ENCODE measurements at places on chromosomes 12 and 14.
A peak's percentile ranks its signal among the peaks of the same experiment; 100 is the strongest.

DNA sequence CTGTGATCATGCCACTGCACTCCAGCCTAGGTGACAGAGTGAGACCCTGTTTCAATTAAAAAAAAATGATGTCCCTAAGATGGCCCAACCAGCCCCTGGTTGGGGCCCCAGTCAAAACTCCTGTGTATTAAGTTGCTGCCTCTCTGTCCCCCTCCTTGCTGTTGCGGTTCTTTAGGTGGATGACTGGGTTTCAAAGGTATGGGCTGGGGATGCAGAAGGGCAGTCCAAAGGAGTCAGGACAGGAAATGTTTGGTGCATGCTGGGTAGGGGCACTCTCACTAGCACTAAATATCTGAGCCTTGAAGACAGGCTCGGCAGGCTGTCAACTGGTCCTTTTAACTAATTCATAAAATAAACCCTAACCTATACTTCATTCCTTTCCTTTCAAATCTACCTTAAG is 12.0 kb upstream of the PIP4K2C start:
- DNase-seq: no peak

- DNase-seq: no peak
These were observed 57.3 kb downstream of the ANKRD9 start for GRCh38 chr14:102452302-102452701.

DNA sequence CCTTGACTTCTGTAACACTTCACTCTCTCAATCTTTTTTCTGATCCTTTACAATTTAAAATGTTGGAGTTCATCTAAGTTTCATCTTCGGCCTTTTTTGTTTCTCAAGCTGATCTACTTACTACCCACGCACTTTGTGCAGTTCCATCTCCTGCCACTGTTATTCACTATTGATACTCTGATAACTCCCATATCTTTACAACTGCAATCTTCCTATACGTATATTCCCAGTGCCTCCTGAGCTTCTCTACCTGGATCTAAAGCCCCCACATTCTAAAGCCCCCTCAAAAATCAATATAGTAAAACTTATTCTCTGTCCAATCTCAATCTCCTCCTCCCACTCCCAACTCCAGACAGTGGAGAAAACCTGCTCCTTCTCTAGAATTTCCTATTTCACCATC is 5.9 kb downstream of the ATG2B start:
- no peak for DNase-seq

GRCh38 chr12:121581686-121582429 is 1.0 kb upstream of the KDM2B start:
- no peak for DNase-seq

DNA sequence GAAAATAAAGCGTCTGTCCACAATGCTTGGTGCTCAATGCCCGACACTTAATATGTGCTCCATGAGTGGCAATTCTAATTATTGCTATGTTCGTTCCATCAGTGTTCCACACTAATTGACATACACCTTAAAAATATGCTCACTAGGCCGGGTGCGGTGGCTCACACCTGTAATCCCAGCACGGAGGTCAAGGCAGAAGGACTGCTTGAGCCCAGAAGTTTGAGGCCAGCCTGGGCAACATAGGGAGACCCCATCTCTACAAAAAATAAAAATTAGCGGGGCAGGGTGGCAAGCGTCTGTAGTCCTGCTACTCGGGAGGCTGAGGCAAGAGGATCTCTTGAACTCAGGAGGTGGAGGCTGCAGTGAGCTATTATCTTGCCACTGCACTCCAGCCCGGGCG is 635 bp upstream of the HECTD4 start:
- no peak for DNase-seq

GRCh38 chr14:37051153-37051552 is 121.3 kb downstream of the SLC25A21 start:
- DNase-seq: no peak

- DNase-seq: no peak
These were observed 60.4 kb upstream of the SEL1L start for GRCh38 chr14:81594012-81594411.

DNA sequence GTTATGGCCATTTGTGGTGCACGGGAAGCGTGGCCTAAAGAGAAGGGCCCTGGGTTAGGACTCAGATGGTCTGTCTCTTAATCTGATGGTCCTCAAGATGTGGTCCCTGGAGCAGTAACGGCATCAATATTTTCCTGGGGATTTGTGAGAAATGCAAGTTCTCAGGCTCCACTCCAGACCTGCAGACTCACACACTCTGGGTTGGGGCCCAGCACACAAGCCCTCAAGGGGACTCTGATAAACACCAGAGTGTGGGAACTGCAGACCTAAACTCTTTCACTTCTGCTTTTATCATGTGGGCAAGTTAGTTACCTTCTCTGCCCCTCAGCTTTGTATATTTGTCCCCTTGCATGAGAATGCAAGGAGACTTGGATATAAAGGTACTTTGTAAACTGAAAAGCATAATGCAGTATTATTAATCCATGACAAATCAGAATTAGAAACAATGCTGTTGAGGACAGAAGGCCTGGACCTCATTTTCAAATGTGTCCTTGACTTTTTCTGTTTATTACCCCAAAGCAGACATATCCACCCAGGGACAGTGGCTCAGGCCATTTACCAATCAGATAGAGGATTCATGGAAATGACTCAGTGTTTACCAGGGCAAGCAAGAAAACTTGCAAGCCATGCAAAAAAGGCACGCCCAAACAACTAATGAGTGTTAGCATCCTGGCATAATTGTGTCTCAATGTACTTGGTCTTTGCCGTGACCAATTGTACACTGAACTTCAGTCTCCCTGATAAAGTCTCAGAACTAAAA is 157.0 kb downstream of the ASCL1 start:
- DNase-seq: no peak

DNA sequence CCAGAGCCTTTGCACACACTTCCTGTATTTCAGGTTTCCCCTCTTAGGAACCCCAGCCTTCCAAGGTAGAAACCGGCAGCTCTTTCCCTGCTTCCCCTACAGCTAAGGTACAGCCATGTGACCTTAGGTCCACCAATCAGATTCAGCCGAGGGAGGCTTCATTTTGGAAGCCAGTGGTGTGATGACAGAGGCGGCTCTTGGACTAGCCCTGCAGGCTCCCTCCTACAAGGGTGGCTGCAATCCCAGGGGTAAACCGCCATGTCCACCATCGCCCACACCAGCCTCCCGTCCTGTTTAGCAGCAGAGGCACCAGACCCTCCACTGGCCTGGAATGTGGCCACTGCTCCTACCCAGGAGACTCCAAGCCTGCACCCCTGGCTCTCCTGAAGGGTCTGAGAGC is 65.6 kb downstream of the SERPINA3 start:
- DNase-seq: no peak

DNA sequence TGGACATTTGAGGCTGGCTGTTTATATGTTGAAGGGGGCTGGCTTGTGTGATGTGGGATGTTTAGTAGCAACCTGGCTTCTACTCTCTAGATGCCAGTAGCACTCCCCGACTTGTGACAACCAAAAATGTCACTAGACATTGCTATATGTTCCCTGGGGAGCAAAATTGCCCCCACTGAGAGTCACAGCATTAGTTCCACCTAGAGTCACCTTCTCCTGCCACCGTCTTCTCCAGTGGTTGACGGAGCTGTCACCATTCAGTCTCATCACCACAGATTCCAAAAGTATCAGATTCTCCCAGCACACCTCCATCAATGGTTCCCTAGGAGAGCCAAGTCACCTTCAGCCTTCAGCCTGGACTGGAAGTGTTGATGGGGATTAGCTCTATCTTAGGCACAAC is 7.8 kb upstream of the KRT76 start:
- no peak for DNase-seq

DNA sequence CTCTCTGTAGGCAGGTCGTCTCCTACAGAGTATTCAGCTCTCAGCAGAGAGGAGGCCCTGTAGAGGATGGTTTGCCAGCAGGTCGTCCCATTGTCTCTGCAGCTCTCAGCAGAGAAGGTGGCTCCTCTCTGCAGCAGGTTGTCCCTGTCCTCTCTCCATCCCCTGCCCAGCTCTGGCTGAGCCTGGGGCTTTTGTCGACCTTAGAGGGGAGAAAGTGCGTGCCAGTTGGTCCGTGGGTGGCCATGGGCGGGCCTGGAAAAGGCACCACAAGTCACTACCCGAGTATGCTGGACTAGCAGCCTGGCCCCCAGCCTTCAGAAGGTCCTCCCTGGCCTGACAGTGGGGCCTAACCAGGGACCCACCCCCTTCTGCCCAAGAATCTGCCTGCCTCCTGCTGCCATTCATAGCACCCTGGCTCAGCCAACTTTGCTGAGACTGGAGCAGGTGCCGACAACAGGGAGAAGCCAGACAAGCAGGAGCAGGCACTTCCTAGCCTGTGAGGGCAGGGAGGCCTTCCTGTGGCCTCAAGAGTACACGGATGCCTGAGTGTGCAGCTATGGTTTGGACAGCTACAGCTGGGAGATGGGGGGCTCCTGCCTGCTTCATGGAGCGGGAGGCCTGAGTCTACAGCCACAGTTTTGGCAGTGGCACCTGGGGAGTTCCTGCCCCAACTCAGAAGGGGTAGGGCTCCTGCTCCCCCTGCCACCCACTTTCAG is 59.7 kb upstream of the KCNH3 start:
- no peak for DNase-seq

GRCh38 chr12:123794027-123794426 is 31.9 kb downstream of the DNAH10 start:
- no peak for DNase-seq

DNA sequence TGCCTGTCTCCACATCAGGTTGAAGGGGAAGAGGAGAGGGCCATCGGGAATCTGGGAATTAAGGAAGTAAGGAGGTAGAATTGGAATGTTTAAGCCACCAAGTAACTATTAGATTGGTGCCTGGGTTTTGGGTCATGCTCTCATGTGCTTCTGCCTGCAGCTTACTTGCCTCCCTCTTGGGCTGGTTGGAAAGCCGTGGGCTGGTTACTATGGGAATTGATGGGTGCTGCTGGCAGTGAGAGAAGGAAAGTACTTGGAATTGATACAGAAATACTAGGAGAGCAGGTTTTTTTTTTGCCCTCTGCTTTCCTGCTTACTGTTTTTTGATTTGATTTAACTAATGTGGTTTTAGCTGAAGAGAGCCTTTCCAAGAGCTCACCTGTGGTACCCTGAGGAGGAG is 493.5 kb upstream of the RGS6 start:
- no peak for DNase-seq

DNA sequence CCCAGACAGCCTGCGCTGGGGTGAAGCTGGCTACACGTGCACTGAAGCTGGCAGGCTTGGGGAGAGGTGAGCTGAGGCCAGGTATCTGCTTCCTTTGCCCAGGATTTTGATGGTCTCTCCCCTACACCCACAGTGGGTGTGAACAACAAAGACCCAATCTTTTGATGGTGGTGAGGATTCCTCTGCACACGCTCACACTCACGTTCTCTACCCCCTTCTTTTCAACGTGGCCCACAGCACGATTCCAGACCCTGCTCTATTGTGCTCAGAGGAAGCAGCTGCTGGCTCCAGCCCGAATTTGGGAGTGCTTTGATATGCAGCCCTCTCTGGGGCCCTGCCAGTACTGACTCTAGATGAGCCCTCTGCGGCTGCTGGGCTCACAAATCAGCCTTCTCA is 4.9 kb downstream of the CD9 start:
- no peak for DNase-seq

DNA sequence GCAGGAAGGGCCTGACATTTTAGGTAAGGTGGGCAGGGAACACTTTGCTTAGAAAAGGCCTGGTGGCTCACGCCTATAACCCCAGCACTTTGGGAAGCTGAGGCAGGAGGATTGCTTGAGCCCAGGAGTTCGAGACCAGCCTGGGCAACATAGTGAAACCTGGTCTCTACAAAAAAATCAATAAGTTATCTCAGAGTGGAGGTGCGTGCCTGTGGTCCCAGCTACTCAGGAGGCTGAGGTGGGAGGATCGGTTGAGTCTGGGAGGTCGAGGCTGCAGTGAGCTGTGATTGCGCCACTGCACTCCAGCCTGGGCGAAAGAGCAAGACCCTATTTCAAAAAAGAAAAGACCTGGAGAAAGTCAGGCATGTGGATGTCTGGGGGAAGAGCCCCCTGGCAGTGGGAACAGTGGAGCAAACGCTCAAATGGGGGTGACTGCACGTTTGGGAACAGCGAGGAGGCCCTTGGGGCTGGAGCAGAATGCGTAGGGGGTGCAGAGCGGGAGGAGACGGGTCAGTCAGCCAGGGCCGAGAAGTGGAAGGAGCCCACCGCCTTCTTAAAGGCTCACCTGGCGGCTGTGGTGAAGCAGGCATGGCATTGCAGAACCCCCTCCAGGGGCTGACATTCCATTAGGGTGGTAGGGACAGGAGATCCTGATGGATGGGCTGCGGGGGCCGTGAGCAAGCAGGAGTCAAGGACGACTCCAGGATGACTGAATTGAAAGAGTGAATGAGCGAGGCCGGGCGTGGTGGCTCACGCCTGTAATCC is 6.2 kb upstream of the KIF26A start:
- no peak for DNase-seq

GRCh38 chr12:94873734-94874517 is 129.6 kb downstream of the NDUFA12 start:
- peak; percentile 44 for DNase-seq

- DNase-seq: no peak
These were observed 62.3 kb upstream of the EGLN3 start for GRCh38 chr14:34012978-34013720.

GRCh38 chr12:112140728-112141127 is 15.4 kb downstream of the TRAFD1 start:
- DNase-seq: no peak

GRCh38 chr12:29983851-29984250 is 200.1 kb upstream of the TMTC1 start:
- DNase-seq: no peak

GRCh38 chr14:96189281-96189711 is 15.3 kb upstream of the BDKRB2 start:
- no peak for DNase-seq

DNA sequence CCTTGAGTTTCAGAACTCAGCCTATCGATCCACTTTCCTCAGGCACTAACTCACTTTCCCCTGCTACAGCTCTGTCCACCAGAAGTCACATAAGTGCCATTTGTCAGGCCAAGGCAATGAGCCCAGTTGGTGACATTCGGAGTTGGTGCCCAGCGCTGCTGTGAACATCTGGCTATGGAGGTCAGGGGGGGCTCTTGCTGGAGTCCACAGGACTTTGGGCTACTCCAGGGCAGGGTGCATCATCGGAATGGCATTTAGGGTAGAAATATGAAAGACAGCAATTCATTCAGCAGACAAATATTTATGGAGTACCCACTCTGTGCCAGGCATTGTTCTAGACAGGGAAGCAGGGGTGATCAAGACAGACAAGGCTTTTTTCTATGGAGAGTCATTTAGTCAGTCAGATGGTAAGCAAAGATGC is 1.5 kb upstream of the PPP1CC start:
- no peak for DNase-seq

GRCh38 chr14:98022541-98023520 is 1225.6 kb downstream of the VRK1 start:
- no peak for DNase-seq

GRCh38 chr14:105464501-105464900 is 10.1 kb upstream of the CRIP2 start:
- no peak for DNase-seq

GRCh38 chr12:65524666-65525065 is 246.2 kb downstream of the MSRB3 start:
- DNase-seq: no peak

DNA sequence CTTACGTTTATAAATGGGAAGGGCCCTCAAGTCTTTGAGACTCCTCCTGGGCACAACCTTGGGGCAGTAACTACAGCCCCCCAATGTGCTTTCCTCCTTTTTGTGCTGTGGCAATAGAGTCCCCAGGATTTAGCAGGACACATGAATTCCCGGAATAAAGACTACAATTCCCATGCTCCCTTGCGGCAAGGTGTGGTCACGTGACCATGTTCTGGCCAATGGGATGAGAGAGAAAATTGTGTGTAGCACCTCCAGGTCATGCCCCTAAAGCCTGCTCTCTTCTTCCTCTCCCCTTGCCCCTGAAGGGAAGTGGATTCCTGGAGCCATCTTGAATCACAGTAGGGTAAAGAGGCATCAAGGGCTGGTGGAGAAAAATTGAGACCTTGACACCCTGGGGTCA is 295.1 kb upstream of the SFSWAP start:
- no peak for DNase-seq
